ENCODE measurements at places on chromosomes 6 and 20. TPM values are rescaled to one million over a fixed set of nuclear protein-coding genes. Genes with fewer than 3 reads are reported as not detected.
A peak's percentile ranks its signal among the peaks of the same experiment; 100 is the strongest.

Gene BTNL2
- total RNA-seq, result not detected

Gene MYH7B
- 0.55 TPM for total RNA-seq

Gene SLC17A2
- total RNA-seq, result not detected

Gene BNIP5
- not detected for total RNA-seq

- DNase-seq, result no peak
- H3K4me3 ChIP-seq, result no peak overlapping the region
- H3K36me3 ChIP-seq, result no peaks in the 10 kb centered on the region
- no peaks in the 10 kb centered on the region for H3K27me3 ChIP-seq
- H3K4me1 ChIP-seq, result no peaks in the 10 kb centered on the region
Measured at GRCh38 chr6:139839506-139840156, 465.2 kb upstream of the CITED2 start.

- DNase-seq, result no peak
- H3K36me3 ChIP-seq, result no peaks in the 10 kb centered on the region
- no peak overlapping the region for H3K4me3 ChIP-seq
- H3K27me3 ChIP-seq, result no peaks in the 10 kb centered on the region
Measured at GRCh38 chr6:35265523-35265922, 6.0 kb downstream of the ZNF76 start.

GRCh38 chr6:4670824-4671409 is 105.3 kb upstream of the CDYL start:
- no peak for DNase-seq
- H3K4me3 ChIP-seq, result no peak overlapping the region
- H3K36me3 ChIP-seq, result no peaks in the 10 kb centered on the region
- H3K4me1 ChIP-seq, result peaks cover 24% of the 10 kb centered on the region
- H3K27ac ChIP-seq, result no peak overlapping the region

DNA sequence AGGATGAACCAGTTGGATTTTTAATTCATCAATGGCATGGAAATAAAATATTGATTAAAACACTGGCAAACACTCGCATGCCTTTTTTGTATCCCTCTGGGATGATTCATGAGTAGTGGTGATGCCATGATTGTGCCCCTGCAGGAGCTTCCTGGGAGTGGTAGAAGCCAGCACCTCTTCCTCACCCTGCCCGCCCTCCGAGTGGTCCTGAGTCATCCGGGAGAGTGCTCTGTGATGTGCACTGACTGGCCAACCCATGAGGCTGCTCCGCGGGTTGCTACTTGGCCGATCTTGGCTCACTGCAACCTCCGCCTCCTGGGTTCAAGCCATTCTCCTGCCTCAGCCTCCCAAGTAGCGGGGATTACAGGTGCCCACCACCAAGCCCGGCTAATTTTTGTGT is 27.4 kb downstream of the GJA10 start:
- H3K36me3 ChIP-seq, result peaks cover 3% of the 10 kb centered on the region
- peaks cover 1% of the 10 kb centered on the region for H3K4me1 ChIP-seq
- H3K27me3 ChIP-seq, result no peaks in the 10 kb centered on the region
- no peak overlapping the region for H3K4me3 ChIP-seq

GRCh38 chr20:59144179-59144830 is 19.3 kb upstream of the ZNF831 start:
- no peak overlapping the region for H3K27ac ChIP-seq
- no peak for DNase-seq
- H3K4me1 ChIP-seq, result no peaks in the 10 kb centered on the region
- H3K4me3 ChIP-seq, result no peak overlapping the region

- no peak overlapping the region for H3K27ac ChIP-seq
- H3K4me1 ChIP-seq, result no peaks in the 10 kb centered on the region
- no peak for DNase-seq
- no peak overlapping the region for H3K4me3 ChIP-seq
- peaks cover 5% of the 10 kb centered on the region for H3K36me3 ChIP-seq
Measured at GRCh38 chr6:40666530-40666929, 79.4 kb upstream of the LRFN2 start.

DNA sequence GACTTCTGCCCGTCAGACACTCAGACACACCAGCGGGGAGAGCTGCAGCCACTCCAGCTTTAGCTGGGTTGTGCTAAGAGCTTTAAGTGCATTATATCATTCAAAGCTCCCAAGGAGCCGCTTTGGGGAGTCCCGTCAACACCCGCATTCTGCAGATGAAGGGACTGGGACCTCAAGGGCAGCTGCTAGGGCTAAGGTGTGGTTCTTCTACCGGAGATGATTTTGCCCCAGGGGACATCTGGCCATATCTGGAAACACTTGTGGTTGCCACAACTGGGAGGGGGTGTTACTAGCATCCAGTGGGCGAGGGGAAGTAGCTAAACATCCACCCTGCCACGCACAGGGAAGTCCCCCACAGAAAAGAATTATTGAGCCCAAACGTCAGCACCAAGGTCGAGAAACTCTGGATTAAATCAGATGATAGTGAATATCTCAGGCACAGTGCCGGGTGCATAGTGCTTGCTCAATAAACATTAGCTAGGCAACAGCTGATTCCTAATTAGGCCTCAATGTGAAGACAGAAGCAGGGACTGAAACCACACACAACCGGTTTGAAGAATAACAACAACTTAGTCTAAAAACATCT is 29.6 kb downstream of the PMEPA1 start:
- H3K36me3 ChIP-seq, result no peaks in the 10 kb centered on the region
- H3K4me3 ChIP-seq, result no peak overlapping the region
- DNase-seq, result no peak
- H3K27ac ChIP-seq, result no peak overlapping the region
- H3K27me3 ChIP-seq, result peaks cover 82% of the 10 kb centered on the region
- H3K4me1 ChIP-seq, result peaks cover 32% of the 10 kb centered on the region

- H3K4me3 ChIP-seq, result no peak overlapping the region
- H3K36me3 ChIP-seq, result peaks cover 4% of the 10 kb centered on the region
- no peak overlapping the region for H3K27ac ChIP-seq
- no peak for DNase-seq
Measured at GRCh38 chr6:72175916-72176315, 289.6 kb downstream of the RIMS1 start.

DNA sequence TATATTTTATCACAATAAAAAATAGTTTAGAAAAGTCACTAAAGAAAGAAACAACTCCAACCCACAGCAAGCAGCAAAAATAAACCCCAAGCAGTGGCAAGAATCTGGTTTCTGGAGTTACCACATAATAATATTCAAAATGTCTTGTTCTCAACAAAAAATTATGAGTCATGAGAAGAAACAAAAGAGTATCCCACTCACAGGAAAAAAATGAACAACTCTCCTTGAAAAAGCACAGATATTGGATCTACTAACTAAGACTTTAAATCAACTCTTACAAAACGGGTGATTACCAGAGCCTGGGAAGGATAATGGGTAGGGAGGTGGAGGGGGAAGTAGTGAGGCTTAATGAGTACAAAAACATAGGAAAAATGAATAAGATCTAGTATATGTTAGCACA is 425.6 kb downstream of the PLCB1 start:
- H3K27ac ChIP-seq, result no peak overlapping the region
- H3K4me1 ChIP-seq, result no peaks in the 10 kb centered on the region
- H3K27me3 ChIP-seq, result no peaks in the 10 kb centered on the region
- DNase-seq, result no peak

DNA sequence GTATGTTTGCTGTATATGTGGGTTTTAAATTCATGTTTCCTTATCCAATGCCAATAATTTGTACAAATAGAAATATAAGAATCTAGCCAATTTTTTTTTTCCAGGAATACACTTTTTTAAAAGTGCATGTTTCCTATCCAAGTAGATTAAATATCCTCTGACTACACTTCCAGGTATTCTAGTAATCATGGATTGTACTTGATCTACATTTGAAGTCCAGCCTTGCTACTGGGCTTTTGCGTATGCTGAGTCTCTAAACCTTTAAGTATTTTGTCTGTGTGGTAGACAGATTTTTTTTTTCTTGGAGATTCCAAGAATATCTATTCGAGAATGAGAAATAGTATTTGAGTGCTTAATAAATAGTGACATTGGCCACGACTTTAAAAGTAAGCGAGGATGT is 188.3 kb downstream of the SASH1 start:
- H3K27me3 ChIP-seq, result no peaks in the 10 kb centered on the region
- peaks cover 53% of the 10 kb centered on the region for H3K36me3 ChIP-seq
- no peak overlapping the region for H3K4me3 ChIP-seq
- peak overlapping the region; percentile 92 for H3K27ac ChIP-seq
- DNase-seq, result no peak
- peaks cover 22% of the 10 kb centered on the region for H3K4me1 ChIP-seq

- peaks cover 6% of the 10 kb centered on the region for H3K4me1 ChIP-seq
- peaks cover 3% of the 10 kb centered on the region for H3K36me3 ChIP-seq
- DNase-seq, result no peak
- H3K4me3 ChIP-seq, result no peak overlapping the region
Measured at GRCh38 chr20:8661229-8661952, 407.5 kb upstream of the PLCB4 start.
